ENCODE measurements at places on chromosomes 2 and 18. TPM values are rescaled to one million over a fixed set of nuclear protein-coding genes. Genes with fewer than 3 reads are reported as not detected.

- H3K4me1 ChIP-seq, result no peaks in the 10 kb centered on the region
- DNase-seq, result no peak
- H3K36me3 ChIP-seq, result peaks cover 63% of the 10 kb centered on the region
- H3K27ac ChIP-seq, result no peak overlapping the region
- no peak overlapping the region for H3K4me3 ChIP-seq
- H3K27me3 ChIP-seq, result no peaks in the 10 kb centered on the region
Measured at GRCh38 chr2:74155830-74156229, 8.1 kb upstream of the BOLA3 start.

DNA sequence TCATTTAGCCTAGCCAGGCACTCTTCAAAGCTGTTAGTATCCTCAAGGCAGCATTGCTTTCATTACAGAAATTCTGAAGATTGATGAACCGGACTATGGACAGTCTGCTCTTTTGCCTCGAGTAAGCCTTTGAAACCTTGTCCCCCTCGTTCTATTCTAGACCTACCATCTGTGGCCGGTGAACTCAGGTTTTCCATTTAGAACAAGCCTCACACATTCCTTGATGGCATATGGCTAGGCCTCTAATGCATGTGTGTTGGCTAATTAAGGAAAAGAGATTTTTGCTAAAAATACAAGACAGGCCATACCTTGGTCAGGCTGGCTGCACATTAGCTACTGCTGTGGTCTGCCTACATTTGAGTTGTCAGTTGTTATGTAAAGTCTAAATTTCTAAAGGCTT is 111.8 kb downstream of the CERS6 start:
- no peak overlapping the region for H3K4me3 ChIP-seq
- H3K4me1 ChIP-seq, result peaks cover 5% of the 10 kb centered on the region
- no peaks in the 10 kb centered on the region for H3K36me3 ChIP-seq
- DNase-seq, result no peak

DNA sequence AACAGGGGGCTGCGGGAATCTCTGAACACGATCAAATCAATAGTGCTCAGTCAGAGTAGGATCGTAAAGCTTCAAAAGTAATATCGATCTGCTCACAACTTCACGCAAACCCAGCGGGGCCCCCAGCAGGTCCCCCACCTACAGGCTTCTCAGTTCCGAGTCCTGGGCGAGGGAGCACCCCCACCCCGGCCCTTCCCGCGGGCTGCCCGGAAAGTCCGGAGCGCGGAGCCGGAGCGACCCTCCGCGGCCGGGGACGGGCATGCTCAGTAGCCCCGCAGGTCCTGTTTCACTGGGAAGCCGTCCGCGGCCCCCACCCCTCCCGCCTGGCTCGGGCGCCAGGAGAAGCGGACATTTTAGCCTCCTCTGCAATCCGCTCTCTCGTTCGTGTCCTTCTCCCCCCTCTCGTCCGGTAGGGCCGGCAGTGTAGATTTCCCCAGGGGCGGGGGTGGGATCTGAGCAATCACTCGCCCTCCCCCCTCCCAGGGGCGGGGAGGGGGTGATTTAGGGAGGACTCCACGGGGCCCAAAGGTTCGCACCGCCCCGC is 3.3 kb upstream of the SPRED2 start:
- H3K4me1 ChIP-seq, result peaks cover 14% of the 10 kb centered on the region
- H3K4me3 ChIP-seq, result peak overlapping the region; percentile 87
- H3K36me3 ChIP-seq, result peaks cover 51% of the 10 kb centered on the region
- peak; percentile 86 for DNase-seq

DNA sequence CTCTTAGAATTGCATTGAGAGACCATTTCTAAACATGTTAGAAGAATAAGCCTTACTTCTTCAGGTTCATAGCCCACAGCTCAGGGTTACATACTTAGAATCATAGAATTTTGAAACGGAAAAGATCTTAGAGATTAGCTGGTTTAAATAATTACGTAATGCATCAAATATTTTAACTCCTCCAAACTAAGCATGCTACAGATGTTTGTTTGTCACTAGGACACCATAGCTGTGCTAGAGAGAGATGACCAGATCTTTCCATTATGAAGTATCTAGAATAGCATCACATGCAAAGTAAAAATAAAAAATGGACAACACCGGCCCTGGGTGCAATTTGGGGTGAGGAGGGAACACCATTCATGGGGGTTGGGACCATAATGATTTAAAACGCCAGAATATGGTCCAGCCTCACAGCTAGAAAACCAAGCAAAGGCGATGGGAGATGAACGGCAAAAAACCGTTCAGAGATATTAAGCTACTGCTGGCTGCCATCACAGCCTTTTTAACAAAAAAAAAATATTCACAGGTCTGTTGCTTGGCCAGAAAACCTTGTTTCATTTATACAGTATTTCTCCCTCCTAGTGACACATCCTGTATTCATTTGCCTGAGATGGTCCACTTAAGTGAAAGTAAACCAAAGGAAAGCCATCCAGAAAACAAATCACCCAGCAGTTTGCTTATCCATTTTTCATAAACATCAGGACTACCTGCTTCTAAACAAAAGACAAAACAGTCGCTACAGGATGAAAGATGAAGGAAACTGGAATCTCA is 94.2 kb downstream of the EPHA4 start:
- no peaks in the 10 kb centered on the region for H3K4me1 ChIP-seq
- no peaks in the 10 kb centered on the region for H3K36me3 ChIP-seq
- H3K27me3 ChIP-seq, result no peaks in the 10 kb centered on the region
- DNase-seq, result no peak

- H3K4me3 ChIP-seq, result no peak overlapping the region
- H3K4me1 ChIP-seq, result peaks cover 14% of the 10 kb centered on the region
- H3K36me3 ChIP-seq, result no peaks in the 10 kb centered on the region
- H3K27ac ChIP-seq, result no peak overlapping the region
- DNase-seq, result no peak
- H3K27me3 ChIP-seq, result peaks cover 13% of the 10 kb centered on the region
Measured at GRCh38 chr18:76621782-76622495, 126.9 kb upstream of the ZNF516 start.

DNA sequence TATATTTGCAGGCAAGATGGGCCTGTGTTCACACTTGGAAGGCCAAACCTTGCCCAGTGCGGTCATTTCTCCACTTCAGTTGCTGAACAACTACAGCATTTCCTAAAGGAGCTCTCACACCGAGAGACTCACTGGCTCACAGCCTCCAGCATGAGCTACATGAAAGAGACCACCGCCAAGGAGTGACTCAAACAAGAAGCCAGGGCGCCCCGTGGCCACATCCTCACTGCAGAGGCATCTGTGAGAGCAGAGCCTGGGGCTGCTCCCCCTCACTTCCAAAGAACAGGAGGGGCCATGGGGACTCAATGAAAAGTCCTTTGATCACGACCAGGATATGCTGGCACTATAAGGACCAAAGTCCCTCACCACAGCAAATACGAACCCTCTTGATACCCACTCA is 50.0 kb downstream of the TMEM163 start:
- H3K27ac ChIP-seq, result no peak overlapping the region
- H3K27me3 ChIP-seq, result no peaks in the 10 kb centered on the region
- H3K4me1 ChIP-seq, result peaks cover 67% of the 10 kb centered on the region
- DNase-seq, result no peak

DNA sequence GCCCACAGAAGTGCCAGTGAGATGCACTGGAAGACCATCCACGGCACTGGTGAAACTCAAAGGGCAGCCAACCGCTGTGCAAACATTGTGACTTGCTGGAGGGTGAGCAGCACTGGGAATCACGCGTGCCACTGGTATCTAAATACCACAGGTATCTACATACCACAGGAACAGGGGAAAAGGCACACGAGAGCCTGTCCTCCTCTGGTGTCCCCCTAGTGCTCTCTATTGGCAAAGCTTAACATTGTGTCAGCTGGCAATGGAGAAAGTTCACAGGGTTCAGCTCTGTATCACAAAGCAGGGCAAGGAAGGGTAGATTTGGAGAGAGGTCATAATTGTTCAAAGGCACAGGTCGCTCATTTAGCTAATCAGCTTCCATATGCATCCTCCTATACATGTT is 12.6 kb upstream of the SEC11C start:
- H3K4me1 ChIP-seq, result no peaks in the 10 kb centered on the region
- H3K27ac ChIP-seq, result no peak overlapping the region
- H3K4me3 ChIP-seq, result no peak overlapping the region

GRCh38 chr2:143284087-143284675 is 155.0 kb downstream of the ARHGAP15 start:
- H3K4me3 ChIP-seq, result no peak overlapping the region
- H3K27me3 ChIP-seq, result no peaks in the 10 kb centered on the region
- H3K27ac ChIP-seq, result peak overlapping the region; percentile 50
- no peaks in the 10 kb centered on the region for H3K4me1 ChIP-seq
- H3K36me3 ChIP-seq, result no peaks in the 10 kb centered on the region

ERICH2 gene
- 2.4 TPM for total RNA-seq

Measured in Calu3 (cell line).